ENCODE measurements at places on chromosomes 13 and 19.

DNA sequence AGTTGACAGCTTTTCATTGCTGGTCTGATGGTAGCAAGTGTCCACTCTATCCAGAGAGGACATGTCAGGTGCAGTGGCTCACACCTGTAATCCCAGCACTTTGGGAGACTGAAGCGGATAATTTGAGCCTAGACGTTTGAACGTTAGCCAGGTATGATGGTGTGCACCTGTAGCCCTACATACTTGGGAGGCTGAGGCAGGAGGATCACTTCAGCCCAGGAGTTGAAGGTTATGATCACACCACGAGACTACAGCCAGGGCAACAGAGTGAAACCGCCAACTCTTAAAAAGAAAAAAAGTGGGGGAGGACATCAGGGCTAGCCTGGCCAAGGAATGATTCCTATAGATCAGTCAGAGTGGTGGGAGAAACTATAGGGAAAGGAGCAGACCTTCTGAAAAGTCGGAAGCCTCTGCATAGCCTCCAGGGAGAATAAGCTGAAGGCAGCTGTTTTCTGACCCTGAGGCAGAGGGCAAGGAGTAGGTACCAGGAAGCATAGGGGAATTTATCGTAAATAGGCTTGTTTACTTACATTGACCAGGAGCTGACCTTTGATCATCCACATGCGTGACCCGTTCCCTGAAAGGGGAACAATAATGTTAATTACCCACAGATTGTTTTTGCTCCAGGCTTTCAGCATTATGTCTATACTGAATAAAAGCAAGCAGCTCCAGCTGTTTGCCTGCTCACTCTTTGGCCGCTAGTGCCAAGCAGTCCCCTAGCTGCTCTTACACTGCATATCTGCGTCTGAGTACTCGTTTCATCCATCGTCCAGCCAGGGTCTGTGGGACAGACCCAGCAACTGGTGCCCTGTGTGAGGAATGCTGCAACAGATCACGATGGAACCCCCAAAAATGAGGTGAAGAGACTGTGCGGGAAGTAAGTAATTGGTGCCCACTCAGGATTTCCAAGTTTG is 161.6 kb downstream of the RNF17 start:
- no peak for DNase-seq

- no peak for DNase-seq
These were observed 5.6 kb downstream of the PIAS4 start for GRCh38 chr19:4012975-4013634.

DNA sequence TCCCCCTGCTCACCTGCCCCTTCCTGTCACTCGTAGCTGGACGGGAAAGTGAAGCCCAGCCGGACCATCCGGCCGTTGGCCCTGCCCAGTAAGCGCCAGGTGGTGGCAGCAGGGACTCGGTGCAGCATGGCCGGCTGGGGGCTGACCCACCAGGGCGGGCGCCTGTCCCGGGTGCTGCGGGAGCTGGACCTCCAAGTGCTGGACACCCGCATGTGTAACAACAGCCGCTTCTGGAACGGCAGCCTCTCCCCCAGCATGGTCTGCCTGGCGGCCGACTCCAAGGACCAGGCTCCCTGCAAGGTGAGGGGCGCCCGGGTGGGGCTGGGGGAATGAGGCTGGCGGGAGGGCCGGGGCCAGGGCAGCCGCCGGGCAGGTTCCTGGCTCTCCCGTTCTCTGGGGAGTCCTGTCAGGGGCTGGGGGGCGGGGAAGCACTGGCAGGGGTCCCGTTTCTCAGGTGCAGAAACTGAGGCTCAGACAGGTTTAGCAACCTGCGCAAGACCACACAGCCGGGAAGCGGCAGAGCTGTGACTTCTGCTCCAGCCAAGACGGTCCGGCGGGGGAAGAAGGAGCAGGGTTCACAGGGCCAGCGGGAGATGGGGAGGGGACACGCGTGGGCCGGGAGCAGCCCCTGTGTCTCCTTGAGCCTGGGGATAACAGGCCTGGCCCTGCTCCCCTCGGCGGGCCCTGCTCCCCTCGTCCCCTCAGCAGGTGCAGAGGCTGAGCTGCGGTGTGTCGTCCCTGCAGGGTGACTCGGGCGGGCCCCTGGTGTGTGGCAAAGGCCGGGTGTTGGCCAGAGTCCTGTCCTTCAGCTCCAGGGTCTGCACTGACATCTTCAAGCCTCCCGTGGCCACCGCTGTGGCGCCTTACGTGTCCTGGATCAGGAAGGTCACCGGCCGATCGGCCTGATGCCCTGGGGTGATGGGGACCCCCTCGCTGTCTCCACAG is 5.3 kb downstream of the GZMM start:
- DNase-seq = no peak

DNA sequence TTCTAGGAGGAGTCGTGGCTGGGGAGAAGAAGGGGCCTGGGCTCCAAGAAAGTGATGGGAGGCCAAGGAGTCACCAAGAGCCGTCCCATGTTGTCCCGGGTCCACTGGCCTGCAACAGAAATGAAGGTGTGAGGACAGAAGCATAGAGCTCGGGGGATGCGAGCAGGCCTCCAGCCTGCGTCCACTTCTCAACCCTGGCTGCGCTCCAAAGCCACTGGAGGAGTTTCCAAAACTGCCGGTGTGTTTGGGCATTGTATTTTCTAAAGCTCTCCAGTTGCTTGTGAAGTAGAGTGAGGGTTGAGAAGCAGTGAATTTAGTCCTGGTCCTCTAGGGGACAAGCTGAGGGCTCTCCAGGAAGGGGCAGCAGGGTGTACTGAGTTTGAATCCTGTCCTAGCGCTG is 13.0 kb downstream of the FFAR2 start:
- DNase-seq = no peak

DNA sequence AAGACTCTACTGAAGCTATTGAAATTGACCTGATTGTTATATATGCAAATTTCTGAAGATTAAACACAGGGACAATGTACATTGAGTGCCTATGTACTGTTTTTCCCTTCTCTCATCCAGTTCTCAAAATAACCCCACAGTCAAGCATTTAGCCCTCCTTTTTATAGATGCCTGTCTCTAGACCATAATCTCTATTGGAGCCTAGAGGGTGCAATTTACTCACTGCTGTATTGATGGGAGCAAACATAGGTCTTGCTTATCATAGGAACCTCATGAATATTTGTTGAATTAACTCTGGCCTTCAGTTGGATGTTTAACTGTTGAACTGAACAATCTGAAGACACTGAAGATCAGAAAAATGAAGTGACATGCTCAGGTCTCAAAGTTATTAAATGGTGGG is 183.0 kb downstream of the RFC3 start:
- DNase-seq = no peak

DNA sequence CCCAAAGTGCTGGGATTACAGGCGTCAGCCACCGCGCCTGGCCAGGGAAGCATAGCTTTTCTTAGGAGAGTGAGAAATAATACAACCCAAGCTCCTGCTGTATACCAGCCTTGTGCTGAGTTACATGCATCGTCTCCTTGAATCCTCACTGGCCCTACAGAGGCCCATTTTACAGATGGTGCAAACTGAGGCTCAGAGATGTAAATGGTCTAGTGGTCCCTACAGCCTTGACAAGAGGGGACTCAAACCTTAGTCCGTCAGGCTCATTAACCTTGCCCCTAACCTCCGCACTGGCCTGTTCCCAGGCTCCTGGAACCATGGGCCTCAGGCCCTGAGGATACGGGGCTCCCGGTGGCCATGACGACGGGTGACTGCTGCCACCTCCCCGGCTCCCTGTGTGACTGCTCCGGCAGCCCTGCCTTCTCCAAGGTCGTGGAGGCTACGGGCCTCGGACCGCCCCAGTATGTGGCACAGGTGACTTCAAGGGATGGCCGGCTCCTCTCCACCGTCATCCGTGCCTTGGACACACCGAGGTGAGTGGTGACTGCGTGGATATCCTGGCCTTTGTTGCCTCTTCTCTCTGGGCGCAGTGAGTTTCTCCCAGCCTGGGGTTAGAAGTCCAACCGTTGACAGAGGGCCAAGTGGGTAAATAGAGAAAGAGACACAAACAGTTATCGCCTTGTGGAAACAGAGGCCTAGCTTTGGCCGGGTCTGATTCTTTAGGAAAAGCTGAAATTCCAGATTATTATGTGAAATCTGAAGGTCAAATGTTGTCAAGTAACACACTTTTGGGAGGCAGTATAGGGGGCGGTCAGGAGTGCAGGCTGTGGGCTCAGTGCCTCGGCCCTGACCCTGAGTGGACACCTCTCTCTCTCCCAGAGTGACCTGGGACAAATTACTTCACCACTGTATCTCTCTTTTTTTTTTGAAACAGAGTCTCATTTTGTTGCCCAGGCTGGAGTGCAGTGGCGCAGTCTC is 8.7 kb downstream of the MARCHF2 start:
- no peak for DNase-seq

GRCh38 chr19:31127134-31127967 is 221.9 kb downstream of the TSHZ3 start:
- no peak for DNase-seq

GRCh38 chr13:98274921-98275487 is 97.9 kb upstream of the RNF113B start:
- DNase-seq = no peak

DNA sequence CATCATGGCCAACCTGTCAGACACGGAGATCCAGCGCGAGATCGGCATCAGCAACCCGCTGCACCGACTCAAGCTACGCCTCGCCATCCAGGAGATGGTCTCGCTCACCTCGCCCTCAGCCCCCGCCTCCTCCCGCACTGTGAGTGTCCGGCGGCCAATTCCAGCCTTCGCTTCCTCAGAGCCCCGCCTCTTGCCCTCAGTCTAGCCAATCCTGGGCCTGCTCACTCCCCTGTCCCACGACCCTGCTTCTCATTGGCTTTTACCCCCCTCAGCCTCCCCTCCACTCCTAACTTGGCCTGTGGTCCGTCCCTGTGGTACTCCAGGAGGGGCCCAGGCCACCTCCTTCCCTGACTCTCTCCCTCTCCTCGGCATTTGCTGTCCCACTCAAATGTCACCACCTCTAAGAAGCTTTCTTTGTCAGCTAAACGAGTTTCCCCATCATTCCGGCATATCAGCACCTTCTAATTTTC is 12.3 kb downstream of the HRC start:
- peak; percentile 74 for DNase-seq

DNA sequence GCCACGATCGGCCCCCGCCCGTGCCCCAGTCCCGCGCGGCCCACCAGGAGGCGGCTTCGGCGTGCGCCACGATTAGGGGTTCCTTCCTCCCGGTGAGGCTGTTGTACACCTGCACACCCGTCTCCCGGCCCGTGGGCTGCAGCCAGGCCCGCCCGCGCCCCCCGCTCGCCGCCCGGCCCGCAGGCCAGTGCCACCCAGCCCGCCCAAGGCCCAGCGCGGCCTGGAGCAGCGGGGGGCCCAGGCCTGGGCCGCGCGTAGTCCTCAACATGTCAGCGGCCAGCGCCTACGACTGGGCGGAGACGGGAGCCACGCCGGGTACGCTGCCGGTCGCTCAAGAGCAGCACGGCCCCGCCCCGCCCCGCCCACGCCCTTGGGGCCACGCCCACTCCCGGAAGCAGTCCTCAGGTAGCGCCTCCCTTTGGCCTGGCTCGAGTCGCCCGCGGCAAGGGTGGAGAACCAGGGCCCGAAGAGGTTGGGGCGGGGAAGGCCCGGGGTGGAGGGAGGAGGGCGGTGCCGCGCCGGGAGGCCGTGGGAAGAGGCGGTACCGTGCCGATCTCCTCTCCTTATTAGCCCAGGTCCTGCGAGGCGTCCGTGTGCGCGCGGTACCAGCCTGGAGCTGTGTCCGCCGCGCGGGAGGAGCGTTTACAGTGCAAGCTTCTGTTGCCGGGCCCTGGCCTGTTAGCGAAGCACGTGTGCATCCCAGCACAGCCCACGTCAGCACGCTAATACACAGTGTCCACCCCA is at the start of gene CARS2:
TSS of gene CARS2 (minus strand) at position 291 of the 744 bp plus-strand sequence. CDS start at position 268, 23 bp downstream.
- DNase-seq = peak; percentile 97

- no peak for DNase-seq
These were observed 101.0 kb upstream of the DACH1 start for GRCh38 chr13:71967990-71968389.

DNA sequence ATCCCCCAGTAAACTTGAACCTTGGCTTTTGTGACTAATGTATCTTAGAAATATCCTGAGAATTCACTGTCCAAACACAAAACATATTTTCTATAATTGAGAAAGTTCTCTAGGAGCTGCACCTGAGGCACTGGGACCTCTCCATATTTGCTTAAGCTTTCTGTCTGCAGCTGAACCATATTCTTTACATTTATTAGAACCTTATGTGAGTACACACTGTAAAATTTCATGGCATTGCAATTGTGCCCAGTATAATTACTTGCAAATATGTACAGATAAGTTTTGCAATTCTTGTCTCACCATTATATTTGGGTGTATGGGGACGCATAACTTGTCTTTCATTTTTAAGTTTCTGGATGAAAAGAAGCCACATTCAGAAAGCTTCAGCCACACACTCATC is 280.7 kb upstream of the KLHL1 start:
- no peak for DNase-seq

DNA sequence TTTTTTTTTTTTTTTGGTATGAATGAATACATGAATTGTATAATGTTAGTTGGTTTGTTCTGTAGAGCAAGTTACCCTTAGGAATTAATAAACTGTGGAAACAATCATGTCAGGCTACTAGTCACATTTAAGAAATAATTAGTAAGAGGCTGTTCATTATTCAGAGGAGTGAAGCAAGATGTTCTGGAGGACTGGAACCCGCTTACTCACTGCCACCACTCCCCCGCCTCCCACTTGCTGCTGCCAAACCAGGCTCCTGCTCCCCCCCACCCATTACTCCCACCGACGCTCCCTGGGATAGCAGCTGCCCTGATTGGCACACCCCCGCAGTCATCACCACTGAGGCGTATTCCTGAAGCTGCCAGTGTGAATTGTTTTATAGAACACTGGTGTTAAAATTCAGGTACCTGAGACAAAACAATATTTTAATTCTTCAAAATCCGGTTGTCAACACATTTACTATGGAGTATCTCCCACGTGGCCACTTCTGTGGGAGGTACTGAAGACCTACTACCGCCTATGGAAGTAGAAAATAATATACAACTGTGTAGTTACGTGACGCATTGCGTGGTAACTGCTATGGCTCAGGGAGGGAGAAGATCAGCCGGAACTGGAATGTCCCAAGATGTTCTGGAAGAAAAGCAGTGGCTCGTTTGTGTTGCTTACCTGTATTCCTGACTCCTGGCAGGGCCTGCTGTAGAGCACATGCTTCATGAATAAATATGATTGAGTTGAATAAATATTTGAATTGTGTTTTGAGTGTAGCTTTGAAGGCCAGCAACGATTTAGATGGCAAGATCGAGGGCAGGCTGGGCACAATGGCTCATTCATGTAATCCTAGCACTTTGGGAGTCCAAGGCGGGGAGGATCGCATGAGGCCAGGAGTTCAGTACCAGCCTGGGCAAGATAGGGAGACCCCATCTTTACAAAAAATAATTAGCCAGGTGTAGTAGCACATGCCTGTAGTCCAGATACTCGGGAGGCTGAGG is 1.7 kb downstream of the DPY19L3 start:
- peak; percentile 12 for DNase-seq

DNA sequence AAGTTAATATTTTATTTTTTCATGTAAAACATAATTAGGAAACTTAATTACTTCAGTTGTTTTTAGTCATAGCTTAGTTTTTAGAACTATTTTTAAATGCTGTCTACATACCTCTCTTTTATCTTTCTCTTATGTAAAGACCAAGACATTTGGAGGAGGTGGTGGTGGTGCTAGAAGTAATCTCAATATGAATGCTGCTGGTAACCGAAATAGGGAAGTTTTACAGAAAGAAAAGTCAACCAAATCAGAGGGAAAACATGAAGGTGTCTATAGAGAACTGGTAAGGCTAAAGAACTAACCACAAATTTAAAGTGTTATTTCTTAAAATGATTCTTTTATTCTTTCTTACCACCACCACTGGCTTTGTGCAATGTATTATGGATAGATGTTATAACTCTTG is 97.3 kb downstream of the TDRD3 start:
- no peak for DNase-seq
